ENCODE measurements at places on chromosomes 3 and 15.

GRCh38 chr3:191348098-191348497 lies 17.8 kb upstream of the UTS2B start:
- DNase-seq: no peak

GRCh38 chr3:4672725-4673275 lies 179.7 kb downstream of the ITPR1 start:
- DNase-seq: no peak

- DNase-seq: no peak
These were observed 14.1 kb upstream of the HRH1 start for GRCh38 chr3:11140030-11140712.

DNA sequence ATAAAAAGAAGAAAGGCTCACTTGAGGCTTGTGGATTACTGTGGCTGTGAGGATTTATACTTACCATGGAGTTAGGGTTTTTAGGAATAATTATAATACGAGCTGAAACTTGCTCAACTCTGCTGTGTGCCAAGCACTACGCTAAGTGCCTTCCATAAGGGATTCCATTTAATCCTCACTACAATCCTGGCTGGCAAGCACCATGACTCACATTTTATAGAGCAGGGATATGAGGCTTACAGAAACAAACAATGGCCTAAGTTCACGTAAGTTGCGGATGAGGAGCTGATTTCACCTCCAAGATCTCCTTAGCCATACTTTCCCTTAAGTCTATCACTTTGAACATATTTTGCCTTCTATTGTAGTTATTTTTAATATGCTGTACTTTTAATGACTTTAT lies 43.9 kb upstream of the ARL8B start:
- no peak for DNase-seq

GRCh38 chr3:184565421-184566211 lies 4.0 kb downstream of the EPHB3 start:
- no peak for DNase-seq

GRCh38 chr3:178454726-178455125 lies 81.5 kb upstream of the KCNMB2 start:
- DNase-seq: no peak

DNA sequence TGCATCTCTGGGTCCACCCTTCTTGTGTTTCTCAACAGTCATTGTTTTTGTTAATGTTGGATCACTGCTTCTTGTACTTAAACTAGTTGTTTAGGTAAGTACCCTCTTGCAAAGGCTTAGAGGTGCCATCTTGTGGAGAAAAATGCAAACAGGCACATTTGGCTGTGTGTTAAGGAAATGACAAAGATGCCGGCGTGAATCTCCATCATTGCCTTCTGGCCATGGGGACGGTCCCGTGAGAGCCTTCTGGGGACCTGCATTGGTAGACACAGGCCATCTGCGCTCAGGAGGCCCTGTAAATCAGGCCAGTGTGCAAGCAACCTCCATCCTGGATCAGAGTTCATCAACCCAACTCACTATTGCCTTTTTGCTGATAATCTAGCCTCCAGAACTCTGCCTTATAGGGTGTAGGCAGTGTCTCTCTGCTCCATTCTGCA lies 158.6 kb upstream of the NR2E3 start:
- peak; percentile 12 for DNase-seq

- DNase-seq: no peak
These were observed 705.0 kb downstream of the MECOM start for GRCh38 chr3:168958466-168958865.

DNA sequence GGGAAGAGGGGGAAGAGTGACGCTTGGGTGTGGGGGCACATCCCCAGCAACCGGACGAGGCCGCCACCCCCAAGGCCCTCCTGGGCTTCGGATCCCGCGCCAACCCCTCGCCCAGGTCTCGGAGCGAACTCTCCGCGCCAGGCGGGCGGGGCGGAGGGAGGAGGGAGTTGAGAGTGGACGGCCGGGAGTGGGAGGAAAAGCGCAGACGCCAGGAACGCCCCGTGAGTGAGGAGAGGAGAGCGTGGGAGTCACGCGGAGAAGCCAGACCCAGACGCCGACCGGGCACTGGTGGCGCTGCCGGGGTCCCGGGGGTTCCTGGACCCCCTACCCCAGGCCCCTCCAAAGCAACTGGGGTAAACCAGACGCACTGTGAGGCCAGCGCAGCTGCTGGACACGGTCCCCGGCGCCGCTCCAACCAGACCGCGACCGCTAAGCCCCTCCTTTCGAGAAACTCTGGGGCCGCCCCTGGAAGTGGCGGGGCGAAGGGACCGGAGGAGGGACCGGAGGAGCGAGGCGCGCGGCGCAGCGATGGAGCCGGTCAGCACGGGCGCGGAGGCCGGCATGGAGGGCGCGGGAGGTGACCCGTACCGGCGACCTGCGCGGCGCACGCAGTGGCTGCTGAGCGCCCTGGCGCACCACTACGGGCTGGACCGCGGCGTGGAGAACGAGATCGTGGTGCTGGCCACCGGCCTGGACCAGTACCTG lies at the start of gene EFCC1:
Gene EFCC1 (plus strand): TSS at position 204 of the 705 bp plus-strand sequence. CDS start 325 bp downstream, at position 529.
- no peak for DNase-seq

DNA sequence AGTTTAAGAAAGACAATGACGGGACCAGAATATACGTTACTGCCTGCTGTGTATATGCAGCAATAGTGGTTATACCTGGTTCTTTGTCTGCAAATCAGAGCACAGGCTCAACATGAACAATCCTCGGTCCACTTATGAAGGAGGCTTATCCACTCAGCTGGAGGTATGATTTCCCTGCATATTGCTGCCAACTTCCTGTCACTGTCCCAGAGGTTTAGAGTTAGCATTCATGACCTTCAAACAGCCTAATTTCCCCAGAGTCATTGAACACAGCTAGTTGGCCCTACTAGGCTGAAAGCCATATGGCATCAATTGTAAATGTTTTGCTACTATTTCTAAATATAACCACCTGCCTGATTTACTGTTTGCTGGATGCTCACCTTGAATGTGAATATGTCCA lies 224.9 kb upstream of the ZNF717 start:
- no peak for DNase-seq

DNA sequence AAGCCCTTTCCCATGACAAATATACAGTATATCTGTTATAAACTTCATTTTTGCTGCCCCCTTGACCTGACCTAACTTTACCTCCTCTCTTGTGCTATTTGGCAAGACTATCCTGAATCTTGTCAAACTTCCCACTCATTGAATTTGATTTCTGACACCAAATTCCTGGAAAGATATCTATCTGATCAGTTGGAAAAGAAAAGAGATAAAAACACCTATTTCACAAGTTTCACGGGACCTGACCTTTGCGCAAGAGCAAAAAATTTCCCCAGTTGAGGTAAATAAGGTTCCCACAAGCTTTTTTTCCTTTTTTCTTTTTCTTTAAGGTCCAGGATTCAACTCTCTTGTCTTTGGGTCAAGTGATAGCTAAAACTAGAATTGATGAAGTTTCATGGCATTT lies 189.2 kb upstream of the LPP start:
- DNase-seq: no peak

DNA sequence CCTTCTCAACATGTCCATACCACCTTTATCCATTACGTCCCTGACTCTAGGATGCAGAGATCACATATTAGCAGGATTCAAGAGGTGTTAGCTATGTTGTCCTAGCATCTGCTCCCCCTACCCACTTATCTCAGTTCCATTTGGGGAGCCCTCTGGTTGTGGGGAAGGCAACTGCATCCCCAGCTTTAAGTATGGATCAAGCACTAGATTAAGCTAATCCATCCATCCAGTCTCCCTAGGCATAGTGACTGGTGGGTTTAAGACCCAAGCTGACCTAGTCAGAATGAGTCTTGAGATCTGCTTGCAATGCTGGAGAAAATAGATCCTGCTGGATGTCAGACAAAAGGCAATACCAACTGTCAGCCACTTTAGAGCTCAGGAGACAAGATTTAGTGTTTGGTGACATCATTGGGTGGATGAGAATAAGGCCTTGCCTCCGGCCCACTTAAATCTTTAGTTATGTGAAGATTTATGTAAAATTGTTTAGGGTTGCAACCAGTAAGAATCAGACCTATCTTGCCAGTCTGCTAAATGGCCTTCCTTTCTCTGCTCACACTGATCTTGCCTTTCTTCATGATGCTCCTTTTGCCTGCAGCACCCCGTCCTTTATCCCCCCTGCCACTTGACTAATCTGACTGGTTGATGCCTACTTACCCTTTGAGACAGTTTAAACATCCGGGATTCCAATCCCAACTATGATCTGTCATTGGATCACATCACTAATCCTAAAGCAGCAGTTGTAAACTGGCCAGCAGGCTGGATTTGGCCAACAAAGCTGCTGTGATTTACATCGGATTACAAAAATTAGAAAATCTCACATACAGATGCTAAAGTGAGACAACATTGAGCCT lies 2.1 kb upstream of the ISY1 start:
- DNase-seq: no peak

GRCh38 chr3:150079029-150079739 lies 108.5 kb upstream of the PFN2 start:
- DNase-seq: no peak

GRCh38 chr15:65372787-65373067 lies 5.1 kb downstream of the IGDCC3 start:
- DNase-seq: no peak

GRCh38 chr3:8954938-8955763 lies 8.1 kb downstream of the RAD18 start:
- no peak for DNase-seq

GRCh38 chr3:43638594-43639447 lies 17.0 kb upstream of the ANO10 start:
- DNase-seq: peak; percentile 46

DNA sequence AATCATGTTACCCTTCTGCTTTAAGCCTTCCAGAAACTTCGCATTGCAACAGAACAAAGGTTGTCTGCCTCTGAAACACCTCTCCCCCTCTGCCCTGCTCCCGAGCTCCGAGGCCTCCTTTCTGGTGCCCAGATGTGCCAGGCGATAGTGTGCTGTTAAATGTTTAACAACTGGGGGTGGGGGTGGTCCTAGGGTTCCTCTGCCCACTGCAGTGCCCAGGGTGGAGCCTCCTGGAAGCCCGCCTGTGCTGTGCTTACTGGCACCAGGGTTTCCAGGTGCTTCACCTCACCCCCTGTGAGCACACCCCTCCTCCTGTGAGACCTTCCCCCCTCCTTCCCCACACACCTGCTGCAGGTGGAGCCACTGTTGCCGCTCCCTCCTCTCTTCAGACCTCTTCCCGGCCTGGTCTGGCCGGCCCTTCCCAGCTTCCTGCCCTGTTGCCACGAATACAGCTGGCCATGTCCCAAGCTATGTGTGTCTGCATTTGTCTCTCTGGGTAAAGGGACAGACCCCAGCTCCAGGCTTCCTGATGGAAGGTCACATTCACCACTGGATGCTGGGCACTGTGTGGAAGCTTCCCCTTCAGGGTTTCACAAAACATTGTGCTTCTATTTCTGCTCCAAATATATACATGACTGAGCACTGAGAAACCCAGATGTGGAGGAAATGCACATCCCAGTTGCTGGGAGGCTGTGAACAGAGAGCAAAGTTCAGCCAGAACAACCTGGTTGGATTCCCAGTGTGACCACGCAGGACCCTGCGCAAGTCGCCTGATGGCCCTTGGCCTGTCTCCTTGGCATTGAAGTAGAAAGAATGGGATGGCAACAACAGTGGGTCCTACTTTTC lies 37.2 kb downstream of the MGLL start:
- no peak for DNase-seq

DNA sequence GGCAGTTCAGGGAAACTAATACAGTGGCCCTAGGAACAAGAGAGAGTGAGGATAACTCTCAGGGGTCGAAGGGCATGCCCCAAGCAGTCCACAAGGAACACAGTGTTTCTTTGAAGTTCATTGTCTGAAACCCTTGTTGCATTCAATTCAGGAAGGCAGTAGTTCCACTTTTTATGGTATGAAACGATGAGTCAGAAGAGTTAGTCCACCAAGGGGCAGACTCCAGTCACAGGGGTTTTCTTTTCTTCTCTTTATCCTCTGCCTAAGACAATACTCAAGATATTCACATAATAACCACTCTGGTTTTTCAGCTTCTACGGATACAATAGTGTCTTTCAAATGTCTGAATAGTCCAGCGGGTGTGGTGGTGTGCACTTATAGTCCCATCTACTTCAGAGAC lies 23.7 kb upstream of the TICRR start:
- no peak for DNase-seq

DNA sequence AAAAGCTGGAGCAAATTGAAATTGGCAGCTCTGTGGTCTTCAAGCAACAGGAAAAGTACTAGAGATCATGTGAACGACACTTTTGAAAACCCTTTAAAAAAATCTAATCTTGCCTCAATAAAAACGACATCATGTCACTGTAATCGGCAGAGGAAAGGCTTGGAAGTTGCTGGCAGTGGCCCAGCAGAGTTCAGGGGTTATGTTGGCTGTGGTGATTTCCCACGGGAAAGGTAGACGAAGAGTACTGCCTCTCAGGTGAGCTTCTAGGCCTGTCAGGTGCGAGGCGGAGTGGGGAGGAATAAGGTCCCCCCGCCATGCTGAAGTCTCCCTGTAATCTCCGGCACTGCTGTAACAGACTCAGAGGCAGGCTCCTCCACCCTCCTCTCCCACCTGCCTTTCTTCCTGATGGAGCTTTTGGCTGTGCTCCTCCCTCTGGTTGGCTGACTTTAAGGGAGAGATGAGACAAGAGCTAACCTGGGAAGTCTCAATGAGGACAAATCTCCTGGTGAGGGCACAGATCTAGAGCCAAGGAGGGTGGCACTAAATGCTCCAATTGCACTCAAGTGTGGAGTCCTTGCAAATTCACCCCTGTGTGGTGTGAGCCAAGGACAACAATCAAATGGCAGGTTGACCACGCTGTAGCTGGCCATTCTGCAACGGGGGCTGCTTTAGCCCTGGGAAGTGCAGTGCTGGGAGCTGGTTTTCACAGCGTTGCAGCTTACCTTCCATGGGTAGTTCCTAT lies 18.7 kb upstream of the HES1 start:
- no peak for DNase-seq

- no peak for DNase-seq
These were observed 8.8 kb upstream of the C15orf61 start for GRCh38 chr15:67512140-67512539.

DNA sequence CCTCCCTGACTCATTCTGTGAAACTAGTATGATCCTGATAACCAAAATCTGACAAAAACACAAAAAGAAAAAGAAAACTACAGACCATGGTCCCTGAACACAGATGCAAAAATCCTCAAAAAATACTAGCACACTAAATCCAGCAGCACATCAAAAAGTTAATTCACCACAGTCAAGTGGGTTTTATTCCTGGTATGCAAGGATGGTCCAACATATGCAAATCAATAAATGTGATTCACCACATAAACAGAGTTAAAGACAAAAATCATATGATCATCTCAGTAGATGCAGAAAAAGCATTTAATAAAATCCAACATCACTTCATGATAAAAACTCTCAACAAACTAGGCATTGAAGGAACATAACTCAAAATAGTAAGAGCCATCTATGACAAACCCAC lies 12.8 kb downstream of the SAXO2 start:
- no peak for DNase-seq

- DNase-seq: no peak
These were observed 30.5 kb upstream of the APH1B start for GRCh38 chr15:63246691-63247469.

- no peak for DNase-seq
These were observed 113.1 kb downstream of the EDEM1 start for GRCh38 chr3:5300638-5301037.

- no peak for DNase-seq
These were observed 392.7 kb downstream of the EFHB start for GRCh38 chr3:19541284-19541683.
